ENCODE measurements at places on chromosomes 13 and 19.

- no peak for DNase-seq
Measured at GRCh38 chr13:85650613-85651012, 148.6 kb downstream of the SLITRK6 start.

- no peak for DNase-seq
Measured at GRCh38 chr13:98879957-98880356, 97.9 kb downstream of the DOCK9 start.

DNA sequence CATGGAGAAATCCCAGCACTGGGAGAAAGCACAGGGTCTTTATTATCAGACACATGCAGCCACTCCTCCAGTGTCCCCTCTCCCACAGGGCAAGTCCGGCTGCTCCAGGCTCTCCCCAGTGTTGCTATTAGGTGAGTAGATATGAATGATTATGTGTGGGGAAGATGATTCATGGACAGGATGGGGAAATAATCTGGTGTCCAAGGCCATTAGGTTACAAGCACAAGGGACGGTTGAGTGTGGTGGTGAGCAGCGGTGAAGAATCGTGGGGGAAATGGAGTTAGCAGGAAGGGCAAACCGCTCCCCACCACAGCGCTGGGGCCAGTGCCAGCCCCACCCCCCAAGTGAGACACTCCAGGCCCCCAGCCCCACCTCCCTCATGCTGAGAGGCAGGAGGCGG lies 19.0 kb downstream of the CD177 start:
- no peak for DNase-seq

DNA sequence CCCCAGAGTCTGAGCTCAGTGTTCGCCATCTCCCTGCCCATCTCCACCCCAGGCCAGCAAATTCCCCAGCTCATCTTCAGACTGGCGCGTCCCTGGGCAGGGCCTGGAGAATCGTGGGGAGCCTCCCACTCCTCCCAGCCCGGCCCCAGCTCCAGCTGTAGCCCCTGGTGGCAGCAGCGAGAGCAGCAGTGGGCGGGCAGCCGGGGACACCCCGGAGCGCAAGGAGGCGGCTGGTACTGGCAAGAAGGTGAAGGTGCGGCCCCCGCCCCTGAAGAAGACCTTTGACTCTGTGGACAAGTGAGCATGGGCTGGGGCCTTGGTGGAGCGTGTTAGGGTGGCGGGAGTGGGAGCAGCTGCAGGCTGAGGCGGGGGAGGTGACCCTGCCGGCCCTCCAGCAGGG lies 8.4 kb upstream of the PRR19 start:
- no peak for DNase-seq

- no peak for DNase-seq
Measured at GRCh38 chr19:1847348-1847683, 967 bp downstream of the REXO1 start.

DNA sequence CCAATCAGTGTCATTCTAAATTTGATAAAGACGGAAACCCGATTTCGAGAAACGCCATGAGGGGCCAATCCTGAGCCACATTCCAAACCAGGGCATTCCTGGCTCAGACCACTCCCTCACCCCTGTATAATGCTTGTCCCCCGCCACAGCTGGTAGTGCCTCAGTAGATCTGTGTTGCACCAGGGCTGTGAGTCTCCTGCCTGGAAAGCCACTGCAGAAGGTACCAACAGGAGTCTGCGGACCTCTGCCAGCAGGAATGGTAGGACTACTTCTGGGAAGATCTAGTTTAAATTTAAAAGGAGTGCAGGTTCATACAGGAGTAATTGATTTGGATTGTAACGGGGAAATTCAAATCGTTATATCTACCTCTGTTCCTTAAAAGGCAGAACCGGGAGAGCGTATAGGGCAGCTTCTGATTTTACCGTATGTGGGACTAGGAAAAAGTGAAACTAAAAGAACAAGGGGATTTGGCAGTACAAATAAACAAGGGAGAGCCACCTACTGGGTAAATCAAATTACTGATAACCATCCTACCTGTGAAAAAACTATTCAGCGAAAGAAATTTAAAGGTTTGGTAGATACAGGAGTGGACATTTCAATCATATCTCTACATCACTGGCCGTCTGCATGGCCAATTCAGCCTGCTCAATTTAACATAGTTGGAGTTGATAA lies 20.8 kb upstream of the ZNF266 start:
- no peak for DNase-seq

GRCh38 chr13:87622971-87623370 lies 48.2 kb upstream of the SLITRK5 start:
- no peak for DNase-seq

DNA sequence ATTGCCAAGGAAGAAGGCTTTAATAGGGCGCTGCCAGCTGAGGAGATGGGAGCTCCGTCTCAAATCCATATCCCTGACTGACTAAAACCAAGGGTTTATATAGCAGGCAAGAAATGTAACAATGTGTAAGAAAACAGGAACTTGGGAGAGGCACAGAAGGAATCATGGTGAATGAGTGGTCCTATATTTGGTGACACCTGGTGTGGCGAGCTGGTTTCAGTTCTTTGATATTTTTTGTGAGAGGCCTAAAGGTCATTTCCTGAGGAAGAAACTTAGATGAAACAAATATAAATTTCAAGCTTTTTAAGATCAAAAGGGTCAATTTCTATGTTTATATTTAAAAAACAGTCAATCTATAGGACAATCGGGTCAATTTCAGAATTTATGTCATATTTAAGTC lies 826.3 kb downstream of the SLITRK6 start:
- DNase-seq: no peak

- DNase-seq: no peak
Measured at GRCh38 chr19:1223018-1223855, 14.6 kb downstream of the CBARP start.

DNA sequence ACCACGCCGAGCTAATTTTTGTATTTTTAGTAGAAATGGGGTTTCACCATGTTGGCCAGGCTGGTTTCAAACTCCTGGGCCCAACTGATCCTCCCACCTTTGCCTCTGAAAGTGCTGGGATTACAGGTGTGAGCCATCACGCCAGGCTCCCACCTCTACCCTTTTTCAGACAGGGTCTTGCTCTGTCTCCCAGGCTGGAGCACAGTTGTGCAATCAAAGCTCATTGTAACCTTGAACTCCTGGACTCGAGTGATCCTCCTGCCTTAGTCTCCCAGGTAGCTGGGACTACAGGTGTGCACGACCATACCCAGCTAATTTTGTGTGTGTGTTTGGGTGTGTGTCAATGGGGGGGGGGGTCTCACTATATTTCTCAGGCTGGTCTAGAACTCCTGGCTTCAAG lies 1.7 kb downstream of the RASGRP4 start:
- no peak for DNase-seq

DNA sequence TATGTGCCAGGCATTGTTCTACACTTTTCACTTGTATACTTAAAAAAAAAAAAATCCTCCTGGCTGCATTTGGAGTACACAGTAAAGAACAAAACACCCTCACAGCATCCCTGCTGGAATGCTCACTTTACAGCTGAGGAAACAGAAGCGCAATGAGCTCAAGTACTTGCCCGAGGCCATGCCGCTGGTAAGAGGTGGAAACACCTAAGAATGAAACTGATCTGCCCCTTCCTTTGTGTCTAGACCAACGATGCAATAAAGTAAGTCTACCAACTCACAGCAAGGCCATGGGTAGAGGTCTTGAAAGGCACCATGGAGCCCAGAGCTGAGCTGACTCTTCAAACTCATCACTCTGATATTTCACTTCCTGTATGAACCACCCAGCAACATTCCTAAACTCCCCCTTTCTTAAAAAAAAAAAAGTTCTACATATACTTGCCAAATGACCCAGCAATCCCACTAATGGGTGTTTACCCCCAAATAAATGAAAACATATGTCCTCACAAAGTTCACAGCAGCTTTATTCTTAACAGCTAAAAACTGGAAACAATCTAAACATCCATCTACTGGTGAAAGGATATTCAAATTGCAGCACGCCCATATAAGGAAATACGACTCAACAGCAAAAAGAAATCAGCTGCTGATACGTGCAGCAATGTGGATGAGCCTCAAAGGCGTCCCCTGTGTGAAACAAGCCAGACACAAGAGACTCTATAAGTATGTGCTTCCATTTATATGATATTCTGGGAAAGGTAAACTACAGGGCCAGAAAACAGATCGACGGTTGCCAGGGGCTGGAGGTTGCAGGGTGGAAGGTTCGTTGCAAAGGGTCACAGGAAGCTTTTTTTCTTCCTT lies 236.6 kb upstream of the MAB21L1 start:
- peak; percentile 71 for DNase-seq

DNA sequence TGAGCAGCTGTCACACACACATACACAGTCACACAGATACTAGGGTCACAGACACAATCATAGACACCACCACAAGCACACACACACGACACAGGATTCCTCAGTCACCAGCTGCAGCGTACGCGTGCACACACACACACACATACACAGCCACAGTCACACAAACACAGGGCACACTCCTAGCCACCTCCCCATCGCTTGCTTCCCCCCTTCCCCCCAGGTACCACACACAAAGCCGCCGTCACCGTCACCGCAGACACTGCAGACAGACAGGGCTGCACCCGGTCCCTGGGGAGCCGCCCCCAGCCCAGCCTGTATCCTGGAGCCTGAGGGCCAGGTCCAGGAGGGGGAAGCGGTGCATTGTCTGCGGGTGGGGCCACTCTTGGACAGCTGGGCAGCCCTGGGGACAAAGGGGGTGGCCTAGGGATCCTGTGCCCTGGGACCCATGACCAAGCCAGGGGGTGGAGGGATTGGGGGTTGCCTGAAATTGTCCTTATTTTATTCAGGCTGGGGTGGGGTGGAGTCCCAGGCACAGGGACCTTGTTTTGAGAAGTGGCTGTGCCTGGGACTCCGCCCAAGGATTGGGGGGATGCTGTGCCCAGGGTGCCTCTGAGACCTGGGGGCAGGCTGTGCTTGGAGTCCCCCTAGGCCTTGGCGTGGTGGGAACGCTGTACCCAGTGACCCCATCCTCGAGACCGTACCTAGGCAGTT lies 957 bp downstream of the NUMBL start:
- DNase-seq: no peak

Measured in hindlimb muscle (tissue), 1 donor.